ENCODE measurements at places on chromosomes 3 and 15. TPM values are rescaled to one million over a fixed set of nuclear protein-coding genes. Genes with fewer than 3 reads are reported as not detected.
A peak's percentile ranks its signal among the peaks of the same experiment; 100 is the strongest.

DNA sequence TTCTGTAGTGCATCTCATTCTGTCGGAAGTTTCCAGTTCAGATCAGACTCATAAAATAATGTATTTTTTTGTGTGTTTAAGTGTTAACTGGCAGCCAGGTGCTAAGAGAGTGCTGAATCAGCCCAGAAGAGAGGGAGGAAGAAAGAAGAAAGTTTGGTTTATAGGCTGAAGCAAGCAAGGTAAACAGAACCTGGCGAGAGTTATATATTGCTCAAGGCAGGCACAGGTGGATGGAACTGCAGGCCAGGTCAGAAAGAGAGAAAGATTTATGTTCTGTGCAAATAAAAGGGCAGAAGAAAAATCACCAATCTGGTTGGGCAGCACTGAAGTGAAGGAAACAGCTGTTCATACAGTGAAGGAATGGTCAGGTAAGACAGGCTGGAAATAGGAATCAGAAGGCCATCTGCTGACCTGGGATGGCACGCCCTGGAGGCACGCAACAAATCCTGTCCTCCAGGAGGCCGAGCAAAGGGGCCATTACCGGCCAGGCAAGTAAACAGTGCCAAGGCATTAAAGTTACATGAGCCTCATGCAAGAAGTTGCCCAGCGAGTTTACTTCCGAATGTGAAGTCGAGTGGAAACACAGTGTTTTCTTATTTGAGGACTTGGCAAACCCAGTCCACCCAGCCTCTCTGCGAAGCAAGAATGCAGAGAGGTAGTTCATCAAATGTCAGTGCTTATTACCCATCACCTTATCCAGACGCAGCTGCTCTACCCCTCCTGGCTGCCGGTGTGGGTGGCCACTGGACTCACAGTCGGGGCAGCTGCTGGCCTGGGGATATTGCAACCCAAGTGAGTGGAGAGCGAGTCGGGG lies 309.8 kb downstream of the VPS13C start:
- peak; percentile 29 for DNase-seq

DNA sequence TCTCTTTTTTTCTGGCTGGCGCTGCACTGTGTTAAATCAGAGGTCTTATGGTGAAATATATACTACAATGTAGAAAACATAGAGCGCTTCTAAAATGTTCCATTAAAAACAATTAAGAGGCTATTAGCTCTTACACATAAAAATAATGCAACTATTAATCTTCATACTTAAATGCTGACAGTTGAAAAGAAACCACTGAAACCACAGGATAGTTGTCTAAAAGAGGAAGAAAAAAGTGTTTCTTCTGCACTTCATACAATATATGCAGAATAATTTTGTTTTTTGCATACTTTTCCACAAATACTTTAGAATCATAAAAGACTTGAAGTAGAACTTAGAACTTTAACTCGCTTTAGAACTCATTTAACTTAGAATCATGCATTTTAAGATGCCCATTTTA lies 170.5 kb downstream of the PYDC2 start:
- no peak for DNase-seq

Gene PRSS50
- not detected for total RNA-seq

DNA sequence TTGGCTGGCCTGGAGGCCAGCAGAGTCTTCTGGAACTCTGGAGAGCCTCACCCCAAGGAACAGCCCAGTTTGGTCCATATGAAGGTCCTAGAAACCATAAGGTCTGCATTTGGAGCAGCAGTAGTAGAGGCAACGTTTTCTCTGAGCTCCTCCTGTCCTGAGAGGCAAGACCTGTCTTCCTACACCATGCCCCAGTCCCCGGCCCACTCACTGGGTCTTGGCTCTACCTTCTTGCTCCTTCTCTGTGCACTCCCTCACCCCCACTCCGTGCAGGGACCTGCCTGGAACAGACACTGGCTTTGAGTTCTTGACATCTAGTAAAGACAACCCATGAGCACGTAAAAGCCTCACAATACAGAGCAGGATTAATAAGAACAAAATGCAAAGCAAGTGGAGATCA lies 76.6 kb downstream of the CHRD start:
- no peak for DNase-seq

- no peak for DNase-seq
These were observed 9.6 kb downstream of the LSM3 start for GRCh38 chr3:14188041-14188754.

DNA sequence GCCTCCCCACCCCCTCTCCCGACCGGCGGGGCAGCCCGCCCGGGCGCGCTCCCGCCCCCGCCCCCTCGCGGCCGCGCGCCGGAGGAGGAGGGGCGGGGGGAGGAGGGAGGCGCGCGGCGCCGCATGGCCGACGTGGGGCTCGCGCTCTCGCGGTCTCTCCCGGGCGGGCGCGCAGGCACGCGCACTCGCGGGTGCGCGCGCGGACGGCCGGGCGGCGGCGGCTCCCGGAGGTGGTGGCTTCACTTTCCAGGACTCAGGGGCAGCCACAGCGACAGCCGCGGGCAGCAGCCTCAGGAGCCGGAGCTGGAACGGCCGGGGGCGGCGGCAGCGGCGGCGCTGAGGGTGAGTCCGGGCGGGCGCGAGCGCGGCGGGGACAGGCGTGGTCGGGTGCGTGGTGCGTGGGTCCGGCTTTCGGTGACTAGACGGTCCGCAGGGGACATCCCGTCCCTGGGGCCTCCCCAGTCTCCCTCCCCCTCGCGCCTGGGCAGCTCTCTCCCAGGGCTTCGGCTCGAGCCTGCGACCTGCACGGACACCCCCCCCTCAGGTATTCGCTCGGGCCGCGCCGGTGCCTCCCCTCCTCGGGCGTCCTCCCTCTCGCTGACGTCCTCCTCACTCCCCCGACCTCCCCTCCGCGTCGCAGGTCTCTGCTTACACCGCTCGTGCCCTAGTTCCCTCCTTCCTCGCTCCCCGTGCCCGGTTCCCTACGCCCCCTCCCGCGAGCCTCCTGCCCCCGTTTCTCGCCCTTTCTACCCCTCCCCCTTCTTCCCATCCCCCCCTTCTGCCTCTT lies at the start of gene UBE2E2:
Gene UBE2E2 (plus strand): TSS at position 407 of the 787 bp plus-strand sequence.
- peak; percentile 22 for DNase-seq

- no peak for DNase-seq
These were observed 242.1 kb upstream of the TLE3 start for GRCh38 chr15:70339571-70340493.

Gene FRMD4B
- 31.3 TPM for total RNA-seq

GRCh38 chr3:46960081-46960701 lies 16.4 kb downstream of the CCDC12 start:
- peak; percentile 84 for DNase-seq

Gene IGSF11
- 0.13 TPM for total RNA-seq

Gene BCL2A1
- total RNA-seq, result 0.38 TPM

Gene FETUB
- total RNA-seq, result not detected

- no peak for DNase-seq
These were observed 272.1 kb downstream of the SI start for GRCh38 chr3:164806188-164806587.

- DNase-seq, result peak; percentile 41
These were observed at the start of gene CHST2 for GRCh38 chr3:143119009-143119914. Gene CHST2 (plus strand): TSS chr3:143119771. CDS start chr3:143120817, 1,046 bp downstream.

DNA sequence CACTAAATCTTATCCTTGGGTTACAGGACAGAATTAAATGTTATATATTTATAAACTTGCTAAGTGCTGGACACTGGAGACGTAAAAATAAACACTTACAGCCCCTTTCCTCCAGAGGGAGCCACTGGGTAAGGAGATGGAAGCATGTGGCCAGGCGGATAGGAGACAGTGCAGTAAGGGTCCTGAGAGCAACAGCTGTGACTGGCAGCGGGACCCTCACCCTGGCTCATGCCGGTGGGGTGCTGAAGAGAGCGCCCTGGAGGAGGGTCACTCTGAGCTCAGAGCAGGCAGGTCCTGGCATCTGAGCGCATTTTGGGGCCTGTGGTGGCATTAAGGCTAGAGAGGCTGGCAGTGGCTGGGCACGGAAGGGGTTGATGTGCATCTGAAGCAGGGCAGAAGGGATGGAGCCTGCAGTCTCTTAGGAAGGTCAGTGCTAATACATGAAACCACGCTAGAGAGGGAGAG lies 16.0 kb downstream of the SEC61A1 start:
- DNase-seq, result peak; percentile 41

Measured in bronchial epithelial cell (primary cell).